ENCODE measurements at places on chromosomes 5 and 9.

DNA sequence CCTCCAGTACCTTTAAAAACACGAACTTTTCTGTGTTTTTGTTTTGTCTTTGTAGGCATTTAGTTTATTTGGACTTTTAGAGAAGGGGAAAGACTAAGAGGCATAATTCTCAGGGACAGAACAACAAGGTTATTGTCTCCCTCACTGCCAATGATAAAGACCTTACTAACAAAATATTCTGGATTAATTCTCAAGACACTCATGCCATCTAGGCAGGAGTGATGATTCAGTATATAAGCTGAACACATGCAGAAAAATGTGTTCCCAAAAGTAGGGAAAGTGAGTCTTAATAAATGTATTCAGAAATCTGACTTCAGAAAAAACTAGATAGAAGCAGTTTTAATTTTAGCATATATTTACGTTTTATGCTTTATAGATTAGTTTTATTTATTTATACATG, 17.4 kb upstream of the ASPN start:
- no peak for DNase-seq

DNA sequence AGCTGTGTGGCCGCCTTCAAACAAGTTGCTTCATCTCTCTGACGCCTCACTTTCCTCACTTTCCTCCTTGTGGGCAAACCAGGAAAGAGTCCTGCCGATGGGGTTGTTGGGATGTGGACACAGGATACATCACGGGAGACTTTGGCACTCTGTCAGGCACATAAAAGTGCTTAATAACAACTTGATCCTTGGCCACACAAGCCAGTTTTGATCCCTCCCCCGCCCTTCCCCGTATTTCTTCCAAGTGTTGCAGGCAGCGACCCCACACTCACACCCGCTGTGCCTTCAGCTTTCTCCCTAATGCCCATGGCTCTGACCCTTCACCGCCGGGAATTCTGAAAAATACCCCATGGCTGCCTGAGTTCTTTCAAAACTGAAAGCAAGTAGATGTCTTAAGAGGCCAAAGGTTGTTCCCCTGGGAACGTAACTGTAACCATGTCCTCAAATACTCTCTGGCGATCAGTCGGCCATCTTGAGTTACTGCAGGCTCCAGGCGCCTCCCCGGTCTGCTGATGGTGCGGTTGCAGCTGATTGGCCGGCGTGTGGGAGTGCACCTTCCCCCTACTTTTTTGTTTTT, 59.8 kb downstream of the ARHGEF37 start:
- no peak for DNase-seq

DNA sequence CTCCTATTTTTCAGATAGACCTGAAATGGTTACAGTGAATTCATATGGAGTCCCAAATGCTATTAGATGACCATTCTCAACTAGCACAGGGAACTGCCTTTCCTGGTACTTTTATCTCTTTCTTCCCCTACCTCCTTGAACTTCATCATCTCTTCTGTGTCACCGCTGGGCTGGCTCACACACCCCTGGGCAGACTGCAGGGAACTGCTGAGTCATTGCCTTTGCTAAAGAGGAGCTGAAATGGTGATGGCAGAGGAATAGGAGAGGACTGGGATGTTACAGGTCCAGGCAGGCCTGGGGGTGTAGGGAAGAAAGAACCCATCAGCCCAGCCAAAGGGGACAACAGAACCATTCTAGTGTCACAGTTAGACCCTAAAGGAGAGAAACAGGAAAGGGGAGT, 322.3 kb downstream of the ASTN2 start:
- no peak for DNase-seq

DNA sequence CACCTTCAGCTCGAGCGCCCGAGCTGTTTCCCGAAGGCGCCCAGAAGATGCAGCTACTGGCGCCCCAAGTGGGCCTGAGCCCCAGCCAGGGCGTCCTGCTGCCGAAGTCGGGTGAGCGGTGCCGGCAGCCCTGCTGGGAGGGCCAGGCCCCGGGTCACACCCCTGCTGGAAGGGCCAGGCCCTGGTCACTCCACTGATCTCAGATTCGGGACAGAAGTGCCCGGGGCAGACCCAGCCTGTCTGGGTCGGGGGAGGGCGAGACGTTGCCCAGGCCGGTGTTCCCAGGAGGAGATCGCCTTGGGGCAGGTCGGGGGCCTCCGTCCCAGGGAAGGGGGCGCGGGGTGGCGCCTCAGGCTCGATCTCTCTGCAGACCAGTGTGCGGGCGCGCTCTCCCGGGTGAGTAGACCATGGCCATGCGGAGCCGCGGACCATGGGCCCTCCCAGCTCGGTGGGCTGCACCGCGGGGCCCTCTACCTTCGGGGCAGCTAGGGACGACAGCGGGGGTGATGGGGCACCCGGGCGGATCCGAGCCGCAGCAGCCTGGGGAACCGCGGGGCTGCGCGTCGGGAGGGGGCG, 2.3 kb downstream of the LCNL1 start:
- DNase-seq, result no peak

- DNase-seq, result no peak
These were observed 366.1 kb upstream of the CCNH start for GRCh38 chr5:87778876-87779275.

- peak; percentile 63 for DNase-seq
These were observed 32.0 kb upstream of the ADAM19 start for GRCh38 chr5:157607371-157608161.

Measured in activated CD4-positive, alpha-beta T cell treated with anti-CD3 and anti-CD28 coated beads, Interleukin-2, amount 50 U/mL, for 4 hours (primary cell).